ENCODE measurements at places on chromosomes 4 and X.

- DNase-seq: no peak
These were observed 325.0 kb downstream of the PDHA2 start for GRCh38 chr4:96164814-96165351.

DNA sequence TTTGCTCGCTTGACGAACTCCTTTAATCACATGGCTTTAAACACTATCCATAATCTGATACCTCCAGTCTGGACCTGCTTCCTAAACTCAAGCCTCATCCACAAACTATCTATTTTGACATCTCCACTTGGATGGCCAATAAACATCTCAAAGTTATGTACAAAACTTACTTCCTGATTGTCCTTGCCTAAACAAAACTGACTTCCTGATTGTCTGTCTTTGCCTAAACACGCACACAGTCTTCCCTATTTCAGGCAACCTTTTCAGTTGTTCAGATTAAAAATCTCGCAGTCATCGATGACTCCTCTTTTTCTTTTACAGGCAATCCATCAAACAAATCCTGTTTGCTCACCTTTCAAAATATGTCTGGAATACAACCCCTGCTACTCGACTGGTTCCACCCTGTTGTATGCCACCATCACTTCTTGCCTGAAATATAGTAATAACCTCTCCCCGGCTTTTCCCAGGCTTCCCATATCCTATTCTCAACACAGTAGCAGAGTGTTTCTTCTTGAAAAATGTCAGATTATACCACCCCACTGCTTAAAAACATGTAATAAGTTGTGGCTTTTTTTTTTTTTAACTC, 39.0 kb downstream of the ATOH1 start:
- DNase-seq: no peak

GRCh38 chr4:171676555-171677215, 136.5 kb upstream of the GALNTL6 start:
- no peak for DNase-seq

- no peak for DNase-seq
These were observed 15.8 kb downstream of the HTRA3 start for GRCh38 chr4:8285143-8285975.

- no peak for DNase-seq
These were observed 581.5 kb downstream of the STIM2 start for GRCh38 chr4:27442146-27442545.

DNA sequence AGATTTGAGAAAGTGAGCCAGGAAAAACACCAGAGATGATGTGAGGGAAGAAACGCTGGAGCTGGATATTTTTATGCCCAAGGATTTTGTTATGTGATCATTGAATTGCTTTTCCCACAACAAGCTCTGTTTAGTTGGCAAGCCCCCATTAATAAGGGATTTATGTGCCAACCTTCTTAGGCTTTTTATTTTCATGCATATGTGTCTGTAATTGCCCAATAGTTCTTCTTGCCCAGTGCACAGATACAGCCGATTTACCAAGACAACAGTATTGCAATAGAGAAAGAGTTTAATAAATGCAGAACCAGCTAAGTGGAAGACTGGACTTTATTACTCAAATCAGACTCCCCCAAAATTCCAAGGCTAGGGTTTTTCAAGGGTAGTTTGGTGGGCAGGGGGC, 57.7 kb downstream of the TRIM2 start:
- no peak for DNase-seq

DNA sequence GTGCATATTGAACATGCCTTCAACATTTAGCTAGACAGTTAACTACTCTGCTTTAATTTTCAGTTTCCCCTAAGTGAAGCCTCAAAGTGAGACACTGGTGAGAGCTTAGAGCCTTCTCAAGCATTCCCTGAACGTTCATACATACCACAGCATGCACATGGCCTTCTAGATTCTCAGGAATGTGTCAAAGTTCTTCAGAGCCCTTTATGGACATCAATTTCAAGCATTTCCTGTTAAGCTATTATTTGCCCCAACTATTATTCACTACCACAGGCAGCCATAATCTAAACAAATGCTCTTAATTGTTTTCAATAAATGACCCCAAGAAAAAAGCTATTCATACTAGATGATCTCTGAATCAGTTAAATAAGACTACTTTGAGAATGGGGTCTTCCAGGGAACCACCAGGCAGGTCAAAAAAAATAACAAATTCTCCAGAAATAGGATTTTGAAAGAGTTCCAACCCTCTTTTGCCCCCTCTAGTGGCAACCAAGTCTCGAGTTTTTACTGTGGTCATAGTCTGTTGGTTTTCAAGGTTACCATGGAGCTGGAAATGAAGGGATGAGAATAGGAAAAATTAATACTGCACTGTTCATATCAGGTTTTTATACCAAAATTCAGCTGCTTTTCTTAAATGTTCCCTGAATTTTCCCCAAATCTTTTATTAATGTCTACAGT, 235.4 kb downstream of the RAB28 start:
- DNase-seq: peak; percentile 44

- DNase-seq: no peak
These were observed 99.1 kb downstream of the CHRNA9 start for GRCh38 chr4:40434126-40434687.

DNA sequence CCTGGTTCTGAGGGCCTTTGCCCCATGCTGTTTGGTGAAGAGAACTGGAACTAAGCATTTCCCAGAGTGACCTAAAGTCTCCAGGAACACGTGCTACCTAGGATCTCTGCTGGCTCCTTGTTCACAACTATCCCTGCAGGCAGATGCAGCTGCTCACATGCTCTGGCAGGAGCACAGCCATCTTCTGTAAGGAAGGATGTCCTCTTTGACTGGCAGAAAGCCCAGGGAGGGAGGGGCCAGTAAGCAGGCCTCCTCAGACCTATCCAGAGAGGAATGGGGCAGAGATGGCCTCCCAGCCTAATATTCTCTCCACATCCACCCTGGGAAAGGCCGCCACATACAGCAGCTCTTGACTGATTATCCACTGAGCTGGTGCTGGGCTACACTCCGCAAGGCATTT, 142.8 kb upstream of the EOLA2 start:
- no peak for DNase-seq

- DNase-seq: no peak
These were observed 4.5 kb upstream of the RHOXF1 start for GRCh38 chrX:120120223-120120622.

DNA sequence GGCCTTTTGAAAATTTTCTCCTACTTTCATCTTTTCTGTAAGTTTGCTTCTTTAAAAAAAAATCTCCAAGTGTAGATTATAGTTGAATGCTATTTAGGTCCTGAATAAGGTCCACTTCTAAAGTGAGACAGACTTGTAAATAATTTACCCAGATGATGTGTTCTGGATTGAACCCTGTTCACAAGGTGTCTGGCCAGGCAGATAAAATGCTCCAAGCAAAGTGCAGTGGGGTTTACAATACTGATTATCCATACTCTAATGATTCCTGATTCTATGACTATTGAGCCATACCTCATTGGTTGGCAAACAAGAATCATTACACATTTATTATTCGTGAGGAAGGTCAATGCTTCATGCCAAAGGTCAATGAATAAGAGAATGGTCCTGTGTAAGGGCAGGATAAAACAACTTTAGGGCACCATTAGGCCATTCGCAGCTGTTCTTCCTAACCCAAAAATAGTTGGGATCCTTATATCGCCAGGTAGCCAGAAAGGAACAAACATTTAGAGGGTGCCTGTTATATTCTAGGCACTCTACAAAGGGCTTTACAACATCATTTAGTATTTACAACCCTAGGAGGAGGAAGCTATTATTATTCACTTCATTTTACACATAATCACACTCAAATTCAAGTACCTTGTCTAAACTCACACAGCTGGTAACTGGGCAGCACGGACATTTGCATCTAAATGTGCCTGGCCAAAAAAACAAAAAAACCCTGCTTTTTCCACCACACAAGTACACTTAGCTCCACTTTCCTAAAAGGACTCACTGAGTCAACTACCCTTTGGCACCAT, 18.6 kb upstream of the SAT1 start:
- no peak for DNase-seq

DNA sequence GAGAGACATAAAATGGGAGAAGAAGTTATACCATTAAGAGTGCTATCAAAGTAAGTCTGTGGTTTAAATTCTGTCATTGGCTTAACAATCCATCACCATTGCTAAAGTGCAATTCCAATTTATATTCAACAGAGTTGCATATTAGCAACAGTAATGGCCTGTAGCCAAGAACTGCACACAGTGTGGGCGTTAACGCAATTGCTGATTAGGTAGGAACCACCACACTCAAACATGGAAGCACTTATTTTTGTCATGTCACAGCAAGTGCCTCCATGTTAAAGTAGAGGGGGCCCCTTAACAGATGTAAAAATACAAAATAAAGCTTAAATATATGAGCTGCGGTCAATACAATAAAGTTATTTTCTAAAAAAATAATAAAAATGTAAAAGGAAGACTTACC, 10.8 kb downstream of the LARP7 start:
- peak; percentile 55 for DNase-seq

GRCh38 chr4:2462218-2462991, 6.5 kb upstream of the RNF4 start:
- DNase-seq: peak; percentile 81

DNA sequence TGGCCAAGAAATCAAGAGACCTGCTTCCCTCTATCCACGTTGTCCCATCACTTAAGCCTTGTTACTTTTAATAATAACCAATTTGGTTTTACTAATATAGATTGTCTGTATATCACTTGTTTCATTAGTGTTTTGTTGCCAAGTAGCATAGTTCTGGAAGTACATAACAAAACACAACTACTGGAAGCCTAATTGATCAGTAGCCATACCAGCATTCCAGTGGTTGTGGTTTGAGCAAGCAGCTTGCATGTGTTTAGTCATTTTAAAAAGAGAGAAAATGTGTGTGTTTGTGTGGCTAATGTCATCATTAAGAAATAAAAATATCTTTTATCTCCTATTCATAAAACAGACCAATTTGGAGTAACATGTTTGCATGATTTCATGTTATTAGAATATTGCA, 70.8 kb downstream of the PTPN13 start:
- DNase-seq: no peak

DNA sequence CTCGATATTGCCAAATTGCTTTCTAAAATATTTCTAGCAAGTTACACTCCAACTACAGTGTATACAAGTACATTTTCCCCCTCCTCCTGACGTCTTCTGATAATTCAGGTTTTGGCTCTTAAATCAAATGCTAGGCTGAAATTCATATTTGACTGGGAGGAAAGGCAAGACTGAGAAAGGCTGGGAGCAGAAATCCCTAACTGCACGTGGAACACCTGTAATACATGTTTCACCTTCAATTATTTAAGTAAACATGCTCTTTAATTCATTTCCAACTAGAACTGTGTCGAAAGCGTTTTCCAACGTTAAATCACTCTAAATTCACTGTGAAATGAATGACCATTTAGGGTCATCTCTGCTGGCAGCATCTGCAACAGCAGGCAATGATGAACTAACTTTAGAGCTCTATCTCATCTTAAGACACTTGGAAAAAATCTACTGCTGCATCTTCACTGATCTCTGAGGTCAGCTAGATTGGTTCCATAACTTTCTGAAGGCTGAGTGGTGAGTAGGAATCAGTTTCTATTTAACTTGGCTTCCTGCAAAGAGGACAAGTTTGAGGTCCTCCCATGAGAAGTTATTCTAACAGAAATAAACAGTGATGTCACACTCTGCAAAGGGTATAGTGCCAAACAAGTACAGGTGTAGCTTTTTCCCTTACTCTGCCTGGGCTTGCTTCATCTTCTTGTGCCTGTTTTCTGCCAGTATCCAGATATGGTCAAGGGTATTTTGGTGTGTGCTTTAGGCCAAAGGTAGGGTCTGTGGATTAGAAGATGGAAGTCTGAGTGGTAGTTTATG, 144.3 kb upstream of the PAK3 start:
- no peak for DNase-seq

GRCh38 chr4:189088780-189089179, 851.9 kb upstream of the FRG1 start:
- DNase-seq: no peak

DNA sequence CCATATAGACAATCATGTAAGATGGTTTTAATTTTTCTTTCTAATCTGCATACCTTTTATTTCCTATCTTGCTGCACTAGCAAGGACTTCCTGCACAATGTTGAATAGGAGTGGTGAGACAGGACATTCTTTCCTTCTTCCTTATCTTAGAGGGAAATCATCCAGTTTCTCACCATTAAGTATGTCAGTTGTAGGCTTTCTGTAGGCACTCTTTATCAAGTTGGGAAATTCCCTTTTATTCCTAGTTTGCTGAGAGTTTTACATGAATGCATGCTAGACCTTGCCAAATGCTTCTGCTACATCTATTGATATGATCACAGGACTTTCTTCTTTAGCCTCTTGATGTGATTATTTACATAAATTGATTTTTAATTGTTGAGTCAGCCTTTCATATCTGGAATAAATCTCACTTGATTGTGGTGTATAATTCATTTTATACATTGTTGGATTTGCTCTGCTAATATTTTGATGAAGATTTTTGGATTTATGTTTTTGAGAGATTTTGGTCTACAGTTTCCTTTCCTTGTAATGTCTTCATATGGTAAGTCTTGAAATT, 23.8 kb downstream of the RNF175 start:
- no peak for DNase-seq

DNA sequence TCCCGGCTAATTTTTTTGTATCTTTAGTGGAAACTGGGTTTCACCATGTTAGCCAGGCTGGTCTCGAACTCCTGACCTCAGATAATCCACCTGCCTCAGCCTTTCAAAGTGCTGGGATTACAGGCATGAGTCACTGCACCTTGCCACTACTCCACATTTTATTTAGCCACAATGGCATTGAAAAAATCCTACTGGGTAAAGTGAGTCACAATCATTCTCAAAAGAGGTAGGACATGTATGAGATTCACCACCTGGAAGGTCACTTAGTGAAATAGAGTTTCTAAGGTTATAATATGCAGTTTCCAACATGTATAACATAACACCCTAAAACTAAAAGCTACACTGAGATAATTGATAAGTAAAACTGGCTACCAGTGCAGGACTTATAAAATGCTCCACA, 159.2 kb downstream of the BTC start:
- DNase-seq: no peak

- DNase-seq: peak; percentile 69
These were observed 618 bp downstream of the BEND4 start for GRCh38 chr4:42151568-42152506.

- DNase-seq: no peak
These were observed 2.7 kb upstream of the ACOT9 start for GRCh38 chrX:23745786-23746185.

DNA sequence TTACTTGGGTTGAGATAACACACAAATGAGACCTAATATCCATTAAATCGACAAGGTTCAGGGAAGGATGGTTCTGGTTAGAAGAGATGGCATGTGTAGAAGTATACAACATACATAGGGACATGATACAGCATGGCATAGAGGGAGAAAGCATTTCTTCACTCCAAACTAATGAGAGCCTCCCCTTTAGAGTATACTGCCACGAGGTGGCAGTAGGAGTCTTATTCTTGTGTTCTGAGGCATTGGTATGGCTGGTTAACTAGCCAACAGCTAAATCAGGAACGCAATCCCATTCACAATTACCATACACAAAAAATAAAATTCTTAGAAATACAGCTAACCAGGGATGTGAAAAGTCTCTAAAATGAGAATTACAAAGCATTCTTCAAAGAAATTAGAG, 29.1 kb upstream of the TRO start:
- peak; percentile 47 for DNase-seq

GRCh38 chrX:134287346-134287745, 50.4 kb downstream of the CCDC160 start:
- DNase-seq: no peak

- peak; percentile 72 for DNase-seq
These were observed 24.1 kb downstream of the ZCCHC12 start for GRCh38 chrX:118847676-118848075.

- DNase-seq: no peak
These were observed 201.1 kb downstream of the ANTXR2 start for GRCh38 chr4:79871961-79872360.

All from A673 (cell line).